ENCODE measurements at places on chromosomes 4 and X.

GRCh38 chr4:89617317-89617716, 219.6 kb downstream of the SNCA start:
- no peak for DNase-seq

GRCh38 chr4:60744767-60745166, 455.4 kb upstream of the ADGRL3 start:
- no peak for DNase-seq

GRCh38 chr4:41217020-41217333, 2.6 kb upstream of the APBB2 start:
- no peak for DNase-seq

- DNase-seq, result no peak
Observed at GRCh38 chr4:122827879-122828601, 1.4 kb downstream of the FGF2 start.

DNA sequence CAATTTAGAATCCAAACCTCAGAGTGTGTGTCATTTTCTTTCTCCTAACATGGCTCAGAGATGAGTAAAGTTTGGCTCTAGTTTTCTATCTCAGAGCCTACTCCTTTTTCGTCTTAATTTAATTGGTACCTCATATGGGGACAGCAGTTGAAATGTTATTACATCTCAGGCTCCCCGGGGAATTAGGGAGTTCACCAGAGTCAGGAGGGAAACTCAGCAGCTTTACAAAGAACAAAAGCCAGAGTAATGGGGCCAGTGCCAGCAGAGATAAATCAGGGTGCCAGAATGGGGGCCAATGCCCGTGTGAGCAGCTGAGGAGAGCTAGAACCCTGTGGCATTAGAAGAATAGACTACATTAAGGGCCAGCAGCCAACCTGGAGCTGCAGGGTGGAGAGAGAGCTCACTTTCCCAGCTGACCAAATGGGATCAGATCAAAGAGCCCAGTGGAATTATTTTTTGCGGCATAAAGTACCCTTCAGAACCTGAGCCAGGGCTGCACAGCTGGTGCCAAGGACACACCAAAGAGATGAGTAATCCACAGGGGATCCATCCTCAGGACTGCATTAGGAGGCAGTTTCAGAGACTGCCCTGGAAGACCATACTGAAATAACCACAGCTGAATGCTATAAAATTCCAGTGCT, 207.1 kb upstream of the DKK2 start:
- no peak for DNase-seq

GRCh38 chr4:71201057-71201456, 137.8 kb upstream of the SLC4A4 start:
- DNase-seq, result no peak

GRCh38 chrX:141278306-141278705, 36.0 kb upstream of the SPANXC start:
- no peak for DNase-seq

- no peak for DNase-seq
Observed at GRCh38 chr4:77802402-77802801, 16.8 kb downstream of the CNOT6L start.

DNA sequence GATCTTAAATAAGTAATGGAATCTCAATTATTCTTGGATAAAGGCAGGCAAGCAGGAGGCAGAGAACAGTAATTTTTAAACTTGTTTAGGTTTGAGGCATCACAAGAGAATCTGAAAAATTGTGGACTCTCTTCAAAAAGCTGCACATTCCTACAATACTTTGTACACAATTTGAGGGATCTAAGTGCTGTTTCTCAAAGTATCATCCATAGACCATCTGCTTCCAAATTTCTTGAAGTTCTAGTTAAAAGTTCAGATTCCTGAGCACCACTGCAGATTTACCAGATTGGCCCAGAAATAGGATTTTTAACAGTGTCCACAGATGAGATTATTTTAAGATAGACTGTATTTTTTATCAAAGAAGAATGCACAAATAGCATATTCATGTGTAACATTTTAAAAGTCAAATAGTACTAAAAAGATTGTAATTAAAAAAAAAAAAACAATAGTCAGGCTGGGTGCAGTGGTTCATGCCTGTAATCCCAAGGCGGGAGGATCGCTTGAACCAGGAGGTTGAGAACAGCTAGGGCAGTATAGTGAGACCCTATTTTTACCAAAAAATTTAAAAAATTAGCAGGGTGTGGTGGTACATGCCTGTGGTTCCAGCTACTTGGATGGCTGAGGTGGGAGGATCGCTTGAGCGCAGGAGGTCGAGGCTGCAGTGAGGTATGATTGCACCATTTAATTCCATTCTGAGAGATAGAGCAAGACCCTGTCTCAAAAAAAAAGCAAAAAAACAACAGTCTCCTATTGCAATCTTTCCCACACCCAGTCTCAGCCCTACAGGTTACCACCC, 14.2 kb upstream of the FNIP2 start:
- DNase-seq, result no peak

DNA sequence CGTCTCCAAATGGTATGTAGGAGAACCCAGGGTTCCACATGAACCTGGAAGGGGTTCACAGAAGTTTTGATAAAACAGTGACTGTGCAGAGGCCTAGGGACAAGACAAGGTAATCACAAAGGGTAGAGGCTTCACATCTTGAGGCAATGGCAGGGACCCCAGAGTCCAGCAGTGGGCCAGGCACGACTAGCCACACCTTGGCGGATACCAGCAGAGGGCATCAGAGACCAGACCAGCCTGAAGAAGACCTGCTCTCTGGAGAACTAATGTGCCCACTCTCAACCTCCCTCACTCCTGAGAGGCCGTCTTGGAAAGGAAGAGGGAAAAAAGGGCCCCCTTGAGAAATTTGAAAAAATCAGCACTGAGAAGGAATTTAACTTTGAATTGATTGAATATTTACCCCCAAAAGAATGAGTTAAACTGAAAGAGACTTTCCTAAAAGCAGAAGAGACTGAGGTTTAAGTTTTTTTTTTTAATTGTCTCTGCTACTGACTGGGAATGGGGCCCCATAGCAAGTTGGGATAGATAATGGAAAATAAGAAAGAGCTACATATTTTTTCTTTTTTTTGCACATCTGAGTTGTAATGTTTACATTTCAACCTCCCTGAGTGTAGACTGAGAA, 243.8 kb upstream of the JADE1 start:
- no peak for DNase-seq

GRCh38 chrX:124086411-124086810, 124.9 kb downstream of the STAG2 start:
- peak; percentile 11 for DNase-seq

DNA sequence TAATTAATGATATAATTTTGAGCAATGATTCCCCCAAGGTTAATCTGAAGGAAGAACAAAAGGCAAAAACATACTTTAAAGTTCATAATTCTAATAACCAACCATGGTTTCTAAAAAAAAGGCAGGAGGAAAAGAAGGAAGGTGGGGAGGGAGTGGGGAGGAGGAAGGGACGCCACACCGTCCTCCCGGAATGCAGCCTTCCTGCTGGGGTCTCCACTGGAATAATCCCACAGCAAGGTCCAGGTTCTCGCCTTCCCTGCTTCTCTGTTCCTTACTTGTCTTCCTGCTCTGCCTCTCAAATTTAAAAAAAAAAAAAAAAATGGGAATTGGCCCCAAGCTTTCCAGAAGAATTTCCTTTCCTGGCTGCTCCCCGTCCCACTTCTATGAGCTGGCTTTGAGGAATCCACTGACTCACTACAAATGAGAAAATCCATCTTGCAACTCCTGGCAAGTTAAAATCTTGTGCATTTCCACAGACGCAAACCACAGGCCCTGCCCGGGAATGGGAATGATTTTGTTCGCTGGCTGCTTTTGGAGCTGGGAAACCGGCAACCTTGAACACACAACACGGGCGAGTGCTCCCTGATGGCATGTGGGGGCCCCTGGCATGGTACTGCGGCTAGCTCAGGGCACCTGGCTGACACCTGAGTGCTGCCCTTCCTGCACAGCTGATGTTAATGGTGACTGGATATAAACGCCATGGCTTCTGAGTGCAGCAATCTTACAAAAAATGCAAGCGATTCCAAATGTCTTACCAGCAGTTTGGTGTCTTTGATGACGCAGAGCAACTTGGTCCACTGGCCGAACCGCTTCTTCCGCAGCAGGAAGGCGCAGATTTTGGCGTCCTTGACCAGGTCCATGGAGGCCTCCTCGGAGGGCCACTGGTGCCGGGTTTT, 97.0 kb downstream of the AFAP1 start:
- DNase-seq, result no peak
